Naive thymus-derived CD8-positive, alpha-beta T cell (primary cell): ENCODE measurements at places on chromosomes 2 and 18.
A peak's percentile ranks its signal among the peaks of the same experiment; 100 is the strongest.

DNA sequence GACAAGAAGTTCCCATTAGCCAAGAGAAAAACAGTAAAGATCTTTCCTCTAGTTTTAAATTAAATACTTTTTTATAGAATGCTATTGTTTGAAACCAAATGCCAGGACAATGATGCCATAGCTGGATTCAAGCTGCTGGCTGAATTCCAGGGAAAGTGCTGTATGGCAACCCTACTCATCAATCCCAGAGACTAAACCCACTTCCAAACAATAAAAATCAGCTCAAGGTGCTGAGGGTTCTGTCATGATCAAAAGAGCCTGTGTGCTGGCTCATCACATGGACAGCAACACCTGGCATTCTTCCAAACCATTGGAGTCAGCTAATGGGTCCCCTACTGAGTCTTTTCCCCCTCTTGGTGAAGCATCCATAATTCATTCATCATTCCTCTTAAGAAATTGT lies 53.7 kb upstream of the PARD3B start:
- DNase-seq = no peak

- DNase-seq = no peak
These were observed 42.7 kb upstream of the CDH19 start for GRCh38 chr18:66646609-66647008.

DNA sequence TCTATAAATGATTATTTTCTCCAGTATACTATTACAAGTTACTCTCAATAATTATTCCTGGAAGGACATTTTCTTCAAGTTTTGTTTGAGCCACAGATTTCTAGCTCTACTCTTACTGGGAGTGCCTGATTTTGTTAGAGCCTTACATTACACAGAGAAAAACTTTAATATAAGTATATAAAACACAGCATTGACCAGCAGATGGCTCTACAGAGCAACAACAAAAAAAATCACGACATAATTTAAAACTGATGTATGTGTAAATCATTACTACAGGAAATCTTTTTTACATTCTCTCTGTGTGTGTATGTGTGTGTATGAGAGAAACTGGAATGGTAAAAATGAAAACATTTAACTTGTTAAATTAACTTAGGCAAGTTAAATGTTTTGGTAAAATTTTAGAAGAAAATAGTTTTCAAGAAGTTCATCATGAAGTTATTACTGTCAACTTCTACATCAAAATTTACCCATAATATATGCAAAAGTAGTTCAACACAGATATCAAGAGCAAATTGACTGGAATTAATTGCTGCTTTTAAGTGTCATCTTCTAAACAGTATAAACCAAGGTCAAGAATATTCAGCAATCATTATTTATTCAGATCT lies 103.3 kb downstream of the MDH1 start:
- DNase-seq = peak; percentile 58

GRCh38 chr2:204673877-204674276 lies 128.6 kb downstream of the PARD3B start:
- DNase-seq = no peak

- DNase-seq = no peak
These were observed 2.2 kb downstream of the SETBP1 start for GRCh38 chr18:44682871-44683221.

DNA sequence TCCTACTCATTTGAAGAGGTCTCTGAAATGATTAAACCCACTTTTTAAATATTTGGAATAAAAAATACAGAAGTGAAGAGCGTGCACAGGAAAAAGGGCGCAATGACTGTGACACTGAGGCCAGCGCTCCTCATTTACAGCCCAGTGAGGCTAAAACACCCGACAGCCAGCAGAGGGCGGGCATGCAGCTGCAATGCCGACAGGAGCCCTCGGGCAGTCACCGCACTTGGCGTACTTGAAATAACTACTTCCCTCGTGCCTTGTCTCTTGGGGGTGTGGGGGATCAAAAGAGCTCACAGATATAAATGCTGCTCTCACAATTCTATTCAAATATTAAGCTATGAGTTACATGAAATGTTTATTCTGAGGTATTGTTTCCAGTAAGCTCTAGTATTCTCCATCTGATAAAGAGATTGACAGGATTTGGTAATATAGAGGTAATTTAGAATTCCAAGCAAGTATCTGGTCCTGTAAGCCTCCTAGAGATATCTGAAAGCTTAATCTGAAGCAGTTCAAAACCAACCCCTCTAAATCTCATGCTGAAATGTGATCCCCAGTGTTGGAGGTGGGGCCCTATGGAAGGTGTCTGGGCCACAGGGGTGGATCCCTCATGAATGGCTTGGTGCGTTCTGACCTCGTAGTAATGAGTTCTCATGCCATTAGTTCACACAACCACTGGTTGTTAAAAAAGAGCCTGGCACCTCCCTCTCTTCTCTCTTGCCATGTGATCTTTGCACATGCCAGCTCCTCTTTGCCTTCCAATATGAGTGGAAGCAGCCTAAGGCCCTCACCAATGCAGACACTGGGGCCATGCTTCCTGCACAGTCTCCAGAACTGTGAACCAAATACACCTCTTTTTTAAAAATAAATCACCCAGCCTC lies 93.6 kb downstream of the ZAP70 start:
- DNase-seq = peak; percentile 73

- no peak for DNase-seq
These were observed 39.3 kb upstream of the NFATC1 start for GRCh38 chr18:79356435-79356834.

- DNase-seq = no peak
These were observed 179.6 kb downstream of the FAM124B start for GRCh38 chr2:224222291-224222690.

DNA sequence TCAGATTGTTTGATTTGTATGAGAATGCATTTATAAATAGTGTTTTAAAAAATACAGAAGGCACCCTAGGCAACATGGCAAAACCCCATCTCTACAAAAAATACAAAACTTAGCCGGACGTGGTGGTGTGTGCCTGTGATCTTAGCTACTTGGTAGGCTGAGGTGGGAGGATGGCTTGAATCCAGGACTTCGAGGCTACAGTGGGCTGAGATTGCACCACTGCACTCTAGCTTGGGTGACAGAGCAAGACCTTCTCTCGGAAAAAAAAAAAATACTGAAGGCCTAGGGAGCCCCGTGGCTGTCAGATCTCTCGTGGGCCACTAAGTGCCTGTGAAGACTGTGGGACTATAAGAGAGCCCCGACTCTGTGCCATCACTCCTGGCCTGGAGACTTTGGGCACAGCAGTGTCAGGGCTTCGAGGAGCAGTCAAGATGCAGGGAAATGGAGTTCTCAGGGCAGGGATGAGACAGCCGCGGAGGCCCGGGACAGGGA lies 40.5 kb downstream of the MYO7B start:
- no peak for DNase-seq

- DNase-seq = no peak
These were observed 68.6 kb upstream of the RPE start for GRCh38 chr2:209933499-209934483.

- peak; percentile 71 for DNase-seq
These were observed 60.6 kb downstream of the SLC16A14 start for GRCh38 chr2:230007931-230008707.

GRCh38 chr2:75194184-75194868 lies 5.0 kb downstream of the TACR1 start:
- DNase-seq = no peak

DNA sequence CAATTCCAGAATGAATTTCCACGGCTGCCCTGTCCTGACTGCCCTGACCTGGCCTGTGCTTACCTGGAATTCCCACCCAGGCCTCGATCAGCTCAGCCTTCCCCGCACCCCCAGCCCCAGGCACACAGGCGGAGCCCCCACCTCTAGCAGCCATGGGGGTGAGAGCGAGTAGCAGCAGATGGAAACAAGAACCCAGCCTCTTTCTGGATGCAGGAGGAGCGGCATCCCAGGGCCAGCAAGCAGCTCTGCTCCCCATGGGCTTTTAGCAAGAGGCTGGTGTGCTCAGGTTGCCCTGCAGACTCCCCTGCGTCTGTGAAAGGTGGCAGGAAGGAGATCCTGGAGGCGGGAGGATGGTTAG lies 101.8 kb downstream of the TPO start:
- DNase-seq = no peak

- no peak for DNase-seq
These were observed 721.9 kb downstream of the METTL4 start for GRCh38 chr18:1849386-1849785.

DNA sequence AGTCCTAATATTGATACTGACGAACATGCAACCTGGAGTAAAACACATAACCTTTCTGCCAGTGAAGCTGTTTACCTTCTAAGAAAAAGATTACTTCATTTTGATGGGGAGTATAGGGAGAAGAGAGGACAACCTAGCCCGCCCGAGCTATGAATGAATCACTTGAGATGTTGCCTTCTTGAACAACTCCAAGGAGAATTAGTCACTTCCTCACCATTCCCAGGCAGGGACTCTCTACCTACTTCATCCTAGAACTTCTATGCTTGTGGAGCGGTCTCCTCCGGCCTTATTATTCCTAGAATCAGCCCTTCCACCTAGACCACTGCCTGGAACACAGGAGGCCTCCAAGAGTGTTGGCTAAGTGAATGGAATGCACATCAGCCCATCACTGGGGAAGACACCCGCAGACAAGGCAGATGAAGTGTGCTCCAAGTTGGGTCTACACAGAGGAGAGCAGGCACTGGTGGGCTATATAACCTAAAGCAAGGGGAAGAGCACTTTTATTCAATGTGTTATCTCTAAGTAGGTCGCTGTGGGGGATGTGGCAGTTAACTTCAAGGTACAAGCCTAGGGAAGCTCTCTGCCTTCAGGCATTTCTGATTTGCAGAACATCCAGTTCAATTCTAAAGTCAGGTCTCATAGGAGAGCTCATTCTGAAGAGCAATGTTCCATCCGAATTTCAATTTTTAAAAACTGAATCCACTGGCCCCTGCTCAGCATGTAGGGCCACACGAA lies 57.4 kb downstream of the STK39 start:
- no peak for DNase-seq

GRCh38 chr2:46801731-46802664 lies 113.6 kb downstream of the MCFD2 start:
- no peak for DNase-seq
